ENCODE measurements at places on chromosomes 5 and 9.

DNA sequence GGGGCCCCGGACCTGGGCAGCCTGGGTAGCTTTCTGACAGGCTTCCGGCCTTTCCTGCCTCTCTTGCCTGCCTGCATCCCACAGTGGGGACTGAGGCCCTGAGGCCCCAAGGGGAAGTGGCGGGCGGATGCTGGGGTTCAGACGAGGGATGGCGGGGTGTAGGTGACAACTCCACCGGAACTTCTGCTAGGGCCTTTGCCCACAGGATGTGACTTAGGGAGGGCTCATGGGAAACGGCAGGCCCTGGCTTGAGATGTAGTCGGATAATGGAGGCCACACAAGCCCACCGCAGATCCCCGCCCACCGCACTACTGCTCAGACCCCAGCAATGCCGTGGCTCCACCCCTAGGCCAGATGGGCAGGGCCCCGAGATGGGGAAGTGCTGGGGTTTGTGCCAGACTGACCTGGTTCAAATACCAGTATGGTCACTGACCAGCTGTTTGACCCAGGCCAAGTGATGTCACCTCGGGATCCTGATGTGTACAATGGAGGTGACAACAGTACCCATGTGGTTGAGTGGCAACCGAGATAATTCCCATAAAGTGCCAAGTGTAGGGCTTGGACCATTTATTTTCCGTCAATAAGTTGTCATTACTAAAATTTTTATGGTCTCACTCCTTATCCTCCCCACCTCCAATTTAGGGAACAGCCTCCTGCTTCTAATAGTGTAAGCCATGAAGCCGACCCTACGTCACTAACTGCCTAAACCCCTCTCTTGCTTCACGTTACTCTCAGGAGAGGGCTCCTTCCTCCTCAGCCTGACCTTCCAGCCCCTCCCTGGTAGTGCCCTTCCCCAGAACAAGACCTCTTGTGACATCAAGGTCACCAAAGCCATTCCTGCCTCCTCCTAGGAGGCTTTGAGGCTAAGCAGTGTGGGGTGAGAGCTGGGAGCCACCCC, 2.5 kb upstream of the CDK9 start:
- H3K27me3 ChIP-seq = no peaks in the 10 kb centered on the region
- DNase-seq = peak; percentile 66
- H3K27ac ChIP-seq = peak overlapping the region; percentile 94

DNA sequence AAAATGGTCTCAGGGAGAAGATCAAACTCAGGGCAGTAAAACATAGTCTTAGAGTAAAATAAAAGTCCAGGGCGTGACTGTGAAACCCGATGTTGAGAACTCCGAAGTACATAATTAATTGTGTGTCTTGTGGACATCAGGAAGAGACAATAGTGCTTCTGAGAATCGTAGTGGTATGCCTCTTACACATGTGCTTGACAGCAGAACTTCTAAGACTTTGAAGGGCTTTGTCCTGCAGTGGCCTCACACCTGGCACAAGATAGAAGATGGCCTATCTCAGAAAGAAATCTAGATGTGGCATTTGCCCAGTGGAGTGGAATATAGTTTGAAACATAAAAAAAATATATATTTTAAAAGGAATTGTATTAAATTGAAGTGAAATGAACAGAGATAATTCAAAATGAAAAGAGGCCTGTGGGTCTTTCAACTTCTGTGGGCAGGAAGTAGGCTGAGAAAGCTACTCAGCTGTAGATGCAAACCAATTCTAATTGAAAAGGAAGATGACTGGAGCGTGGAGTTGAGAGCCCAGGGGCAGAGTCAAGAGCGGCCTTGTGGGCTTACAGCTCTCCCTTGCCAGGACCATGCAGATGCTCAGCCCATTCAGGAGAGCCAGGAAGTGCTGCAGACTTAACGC, 468.4 kb downstream of the KDM4C start:
- peaks cover 4% of the 10 kb centered on the region for H3K27me3 ChIP-seq
- no peak for DNase-seq
- no peak overlapping the region for H3K27ac ChIP-seq
- no peak overlapping the region for H3K4me3 ChIP-seq
- peaks cover 4% of the 10 kb centered on the region for H3K4me1 ChIP-seq

GRCh38 chr9:95004411-95005277, 278.1 kb downstream of the AOPEP start:
- peaks cover 5% of the 10 kb centered on the region for H3K4me1 ChIP-seq
- DNase-seq = peak; percentile 31
- peaks cover 23% of the 10 kb centered on the region for H3K27me3 ChIP-seq
- peak overlapping the region; percentile 45 for H3K4me3 ChIP-seq

DNA sequence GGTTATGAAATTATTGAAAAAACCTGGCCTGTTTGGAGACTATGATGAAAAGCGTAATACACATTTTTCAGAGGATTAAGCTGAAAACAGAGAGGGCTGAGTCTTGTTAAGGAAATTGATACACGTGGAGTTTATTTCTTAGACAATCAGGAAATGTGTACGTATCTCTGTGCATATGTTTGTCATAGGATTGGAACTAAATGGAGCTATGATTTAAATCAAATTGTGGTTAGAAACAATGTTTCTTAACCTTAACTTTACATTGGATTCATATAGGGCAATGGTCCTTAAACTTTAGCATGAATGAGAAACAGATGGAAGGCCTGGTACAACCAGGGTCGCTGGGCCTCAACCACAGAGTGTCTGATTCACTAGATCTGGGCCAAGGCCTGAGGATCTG, 451.6 kb downstream of the CDH18 start:
- H3K27me3 ChIP-seq = no peaks in the 10 kb centered on the region
- no peak overlapping the region for H3K27ac ChIP-seq
- H3K36me3 ChIP-seq = no peaks in the 10 kb centered on the region
- DNase-seq = no peak

DNA sequence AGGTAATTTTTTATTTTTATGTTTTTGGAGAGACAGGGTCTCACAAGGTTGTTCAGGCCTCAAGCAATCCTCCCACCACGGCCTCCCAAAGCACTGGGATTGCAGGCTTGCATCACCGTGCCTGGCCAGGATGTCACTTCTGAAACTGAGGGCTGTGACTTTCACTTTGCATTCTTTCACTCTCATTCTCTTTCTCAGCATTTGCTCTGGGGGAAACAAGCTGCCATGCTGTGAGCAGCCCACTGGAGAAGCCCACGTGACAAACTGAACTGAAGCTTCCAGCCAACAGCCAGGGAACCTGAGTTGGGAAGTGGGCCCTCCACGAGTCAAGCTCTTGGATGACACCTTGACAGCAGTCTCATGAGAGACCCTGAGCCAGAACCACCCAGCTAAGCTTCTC, 109.4 kb downstream of the C5orf15 start:
- H3K27ac ChIP-seq = no peak overlapping the region
- DNase-seq = no peak
- no peak overlapping the region for H3K4me3 ChIP-seq
- H3K27me3 ChIP-seq = no peaks in the 10 kb centered on the region
- no peaks in the 10 kb centered on the region for H3K4me1 ChIP-seq

GRCh38 chr9:134502266-134502791, 139.3 kb upstream of the COL5A1 start:
- H3K27me3 ChIP-seq = no peaks in the 10 kb centered on the region
- DNase-seq = no peak
- no peaks in the 10 kb centered on the region for H3K4me1 ChIP-seq
- H3K36me3 ChIP-seq = no peaks in the 10 kb centered on the region

DNA sequence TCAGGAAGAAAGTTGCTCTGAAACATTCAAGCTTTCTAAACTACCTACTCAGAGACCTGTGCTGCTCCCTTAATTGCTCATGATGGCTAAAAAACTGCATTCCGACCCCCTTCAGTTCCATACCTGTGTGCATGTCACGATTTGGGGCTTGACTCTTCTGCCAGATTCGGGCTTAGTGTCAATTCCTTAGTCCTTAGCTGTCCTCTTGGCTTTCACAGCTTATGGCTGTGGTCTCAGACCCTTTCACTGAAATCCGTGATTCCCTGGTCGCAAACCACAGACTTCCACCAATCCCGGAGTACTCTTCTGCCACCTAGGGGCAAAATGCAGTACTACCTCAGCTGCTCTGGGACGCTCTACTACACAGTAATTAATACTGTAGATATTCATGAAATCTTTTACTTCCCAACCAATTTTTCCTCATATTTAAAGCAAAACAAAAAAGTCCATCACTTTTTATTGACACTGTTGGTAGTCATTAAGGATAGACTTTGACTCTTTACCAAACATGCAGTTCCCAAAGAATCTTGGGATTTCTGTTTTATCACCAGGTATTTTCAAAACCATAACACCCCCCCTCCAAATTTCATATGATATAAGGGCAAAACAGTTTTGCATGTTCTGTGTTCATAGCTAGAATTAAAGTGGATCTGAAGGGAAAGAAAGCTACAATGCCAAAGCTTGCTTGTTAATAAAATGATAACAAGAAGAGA, 617.4 kb downstream of the SLCO4C1 start:
- DNase-seq = no peak
- H3K4me1 ChIP-seq = no peaks in the 10 kb centered on the region
- H3K27me3 ChIP-seq = no peaks in the 10 kb centered on the region
- no peaks in the 10 kb centered on the region for H3K36me3 ChIP-seq
- H3K27ac ChIP-seq = no peak overlapping the region

GRCh38 chr5:116032094-116032517, at the start of gene ARL14EPL:
TSS of gene ARL14EPL (plus strand) at chr5:116032472. CDS start at chr5:116051466, 18,994 bp downstream.
- no peak within 1 kb of the TSS for H3K4me3 ChIP-seq
- no peaks in the 10 kb centered on the region for H3K27me3 ChIP-seq
- DNase-seq = no peak
- no peaks in the 10 kb centered on the region for H3K36me3 ChIP-seq

DNA sequence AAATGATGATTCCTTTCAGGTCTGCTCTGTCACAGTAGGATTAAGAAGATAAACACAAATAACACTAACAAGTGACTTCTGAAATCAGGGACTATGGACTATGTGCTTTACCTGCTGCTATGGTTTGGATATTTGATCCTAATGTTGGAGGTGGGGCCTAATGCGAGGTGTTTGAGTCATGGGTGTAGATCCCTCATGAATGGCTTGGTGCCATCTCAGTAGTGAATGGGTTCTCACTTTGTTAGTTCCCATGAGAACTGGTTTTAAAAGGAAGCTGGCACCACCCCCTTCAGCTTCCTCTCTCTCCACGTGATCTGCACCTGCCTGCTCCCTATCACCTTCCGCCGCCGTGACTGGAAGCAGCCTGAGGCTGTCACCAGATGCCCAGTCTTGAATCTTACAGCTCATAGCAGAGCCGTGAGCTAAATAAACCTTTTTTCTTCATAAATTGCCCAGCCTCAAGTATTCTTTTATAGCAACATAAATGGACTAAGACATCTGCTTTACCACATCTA, 3.3 kb downstream of the PPIC start:
- no peaks in the 10 kb centered on the region for H3K4me1 ChIP-seq
- no peaks in the 10 kb centered on the region for H3K36me3 ChIP-seq
- H3K27me3 ChIP-seq = peaks cover 11% of the 10 kb centered on the region
- no peak for DNase-seq

GRCh38 chr9:82572146-82572545, 490.8 kb downstream of the RASEF start:
- DNase-seq = no peak
- H3K36me3 ChIP-seq = no peaks in the 10 kb centered on the region
- no peak overlapping the region for H3K27ac ChIP-seq
- H3K4me1 ChIP-seq = no peaks in the 10 kb centered on the region
- no peak overlapping the region for H3K4me3 ChIP-seq

DNA sequence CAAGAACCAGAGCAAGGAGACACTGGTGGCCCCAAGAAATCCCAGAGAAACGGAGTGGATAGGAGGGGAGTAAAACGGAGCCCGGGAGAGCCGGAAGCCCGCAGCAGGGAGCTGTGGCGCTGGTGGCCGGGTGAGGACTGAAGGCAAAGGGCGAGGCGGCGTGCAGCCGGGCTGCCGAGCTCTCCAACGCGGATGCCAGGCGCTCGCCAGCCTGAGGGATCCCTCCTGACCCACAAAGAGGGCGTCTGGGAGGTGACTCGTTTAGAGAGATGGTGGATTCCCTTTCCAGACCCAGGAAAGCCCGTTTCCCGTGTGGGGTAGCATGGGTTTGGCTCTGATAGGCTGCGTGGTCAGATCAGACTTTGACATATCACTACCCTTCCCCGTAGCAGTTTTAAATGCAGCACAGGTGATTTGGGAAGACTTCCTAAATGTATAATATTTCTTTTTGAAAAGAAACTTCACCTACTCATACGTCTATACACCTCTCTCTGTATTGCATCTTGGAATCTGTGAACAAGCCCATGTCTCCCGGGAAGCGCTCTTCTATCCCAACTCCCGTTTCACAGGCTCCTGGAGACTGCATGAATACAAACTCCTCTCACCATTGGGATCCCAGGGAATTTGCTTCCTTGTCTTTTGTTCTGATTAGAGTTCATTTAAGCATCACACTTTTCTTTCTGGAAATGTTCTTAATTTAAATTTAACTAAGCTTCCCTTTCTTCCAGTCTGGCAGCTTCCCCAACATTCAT, 158.1 kb downstream of the C9orf152 start:
- H3K27me3 ChIP-seq = peaks cover 22% of the 10 kb centered on the region
- peak overlapping the region; percentile 68 for H3K4me3 ChIP-seq
- peaks cover 35% of the 10 kb centered on the region for H3K4me1 ChIP-seq
- peak; percentile 30 for DNase-seq

GRCh38 chr5:108858959-108859358, 111.3 kb downstream of the FER start:
- no peak overlapping the region for H3K27ac ChIP-seq
- no peaks in the 10 kb centered on the region for H3K36me3 ChIP-seq
- no peak for DNase-seq
- H3K27me3 ChIP-seq = no peaks in the 10 kb centered on the region

DNA sequence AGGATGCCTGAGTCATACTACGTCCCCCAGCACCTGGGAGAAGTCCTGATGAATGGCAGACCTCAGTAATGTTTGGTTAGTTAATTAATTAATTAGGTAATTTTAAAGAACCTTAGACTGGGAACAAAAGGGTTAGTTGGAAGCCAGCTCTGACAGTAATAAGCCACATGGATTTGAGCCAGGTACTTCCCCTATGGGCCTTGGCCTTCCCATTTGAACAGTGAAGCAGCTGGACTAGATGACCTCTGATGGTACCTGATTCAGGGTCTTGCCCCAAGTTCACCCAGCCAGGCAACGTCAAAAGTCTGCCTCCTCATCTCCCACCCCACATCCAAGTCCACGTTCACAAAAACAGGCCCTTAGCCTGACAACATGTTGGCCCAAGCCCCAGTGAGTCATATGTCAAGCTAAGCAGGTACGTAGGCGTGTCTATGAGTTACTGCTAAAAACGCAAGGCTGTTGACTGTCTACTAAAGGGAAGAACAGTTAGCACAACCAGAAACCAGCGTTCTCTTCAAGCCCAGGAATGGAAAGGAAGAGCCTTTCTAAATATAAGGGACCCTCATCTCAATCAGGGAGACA, 303.2 kb downstream of the ACTL7B start:
- H3K27me3 ChIP-seq = no peaks in the 10 kb centered on the region
- no peak for DNase-seq
- no peak overlapping the region for H3K4me3 ChIP-seq

DNA sequence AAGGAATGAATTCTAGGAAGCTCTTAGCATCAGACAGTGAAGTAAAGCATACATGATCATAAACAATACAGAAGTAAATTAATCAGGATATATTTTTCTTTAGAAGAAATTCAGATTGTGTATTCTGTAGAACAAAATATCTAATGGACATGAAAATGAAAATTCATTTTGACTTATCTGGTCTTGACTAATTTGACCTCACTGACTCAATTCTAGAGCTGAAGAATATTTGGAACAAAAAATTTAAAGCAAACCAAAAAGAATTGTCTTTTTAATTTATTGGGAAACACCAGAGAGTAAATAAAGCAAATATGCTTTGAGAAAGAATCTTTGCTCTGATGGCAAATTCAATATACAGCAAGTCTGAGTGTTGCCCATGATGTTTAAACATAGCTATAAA, 2.8 kb upstream of the PPP2CA start:
- peaks cover 13% of the 10 kb centered on the region for H3K4me1 ChIP-seq
- H3K36me3 ChIP-seq = no peaks in the 10 kb centered on the region
- H3K27ac ChIP-seq = no peak overlapping the region
- no peak for DNase-seq
- H3K27me3 ChIP-seq = no peaks in the 10 kb centered on the region
